Stimulated activated CD4-positive, alpha-beta T cell treated with anti-CD3 and anti-CD28 coated beads, Interleukin-4, amount 100 ng/mL, for 4 hours (primary cell): ENCODE measurements at places on chromosomes 11 and 22.

- DNase-seq, result no peak
Measured at GRCh38 chr11:83238111-83238510, 44.6 kb downstream of the ANKRD42 start.

- no peak for DNase-seq
Measured at GRCh38 chr22:46224044-46224897, 25.8 kb downstream of the CDPF1 start.

GRCh38 chr11:126507646-126508045 lies 152.2 kb downstream of the ST3GAL4 start:
- DNase-seq, result no peak

- no peak for DNase-seq
Measured at GRCh38 chr11:87879118-87879517, 296.1 kb downstream of the RAB38 start.

DNA sequence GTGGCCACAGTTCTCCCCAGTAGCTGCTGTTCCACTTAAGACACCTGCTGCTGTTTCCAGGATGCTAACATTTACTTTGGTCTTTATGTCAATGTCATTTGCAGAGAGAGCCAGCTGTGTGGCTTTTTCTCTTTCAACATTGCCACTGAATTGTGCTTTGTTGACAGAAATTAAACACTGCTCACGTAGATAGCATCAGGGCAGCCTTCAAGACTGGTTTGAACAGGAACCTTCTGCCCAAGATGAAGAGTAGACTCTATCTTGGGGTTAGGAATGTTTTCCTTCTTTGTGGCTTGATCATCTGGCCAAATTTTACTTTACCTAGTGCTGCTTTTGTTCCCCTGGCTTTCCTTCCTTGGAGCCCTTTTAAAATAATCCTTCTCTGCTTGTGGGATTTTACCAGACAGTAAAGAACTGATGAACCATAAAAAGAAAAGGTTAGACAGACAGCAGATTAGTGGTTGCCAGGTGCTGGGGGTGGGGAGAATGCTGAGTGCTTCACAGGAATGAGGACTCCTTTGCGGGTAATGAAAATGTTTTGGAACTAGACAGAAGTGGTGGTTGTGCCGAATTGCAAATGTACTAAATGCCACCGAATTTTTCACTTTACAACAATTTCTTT lies 22.7 kb upstream of the XBP1 start:
- peak; percentile 19 for DNase-seq

DNA sequence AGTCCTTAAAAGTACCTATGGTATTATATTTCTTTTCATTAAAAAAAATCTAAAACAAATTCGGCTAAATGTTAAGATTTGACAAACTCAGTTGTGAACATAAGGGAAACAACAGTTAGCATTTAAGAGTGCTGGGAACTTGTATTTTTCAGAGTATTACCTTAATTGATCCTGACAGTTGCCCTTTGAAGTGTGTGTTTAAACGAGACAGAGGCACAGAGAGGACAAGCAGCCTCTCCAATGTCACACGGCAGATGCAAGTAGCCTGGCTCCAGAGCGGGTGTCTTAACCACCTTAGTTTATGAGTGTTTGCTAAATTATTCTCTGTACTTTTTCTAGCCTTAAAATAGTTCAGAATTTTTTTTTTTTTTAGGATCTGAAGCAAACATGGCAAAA lies 80.9 kb downstream of the TIMP3 start:
- no peak for DNase-seq

DNA sequence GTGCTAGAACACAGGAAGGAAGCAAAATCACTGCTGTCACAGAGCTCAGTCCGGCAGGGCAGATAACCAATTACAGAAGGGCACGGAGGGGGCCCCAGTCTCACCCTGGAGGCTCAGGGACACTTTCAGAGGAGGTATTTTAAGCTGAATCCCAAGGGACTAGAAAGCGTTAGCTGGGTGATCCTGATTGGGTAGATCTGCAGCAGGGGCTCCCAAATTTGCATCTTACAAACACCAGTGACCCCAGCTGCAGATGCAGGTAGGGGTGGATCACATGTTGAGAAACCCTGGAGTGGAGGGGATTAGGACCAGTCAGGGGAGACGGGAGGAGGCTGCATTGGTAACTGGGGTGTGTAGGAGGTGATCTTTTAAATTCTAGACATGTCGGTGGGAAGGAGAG lies 91.4 kb downstream of the CSNK2A3 start:
- no peak for DNase-seq

DNA sequence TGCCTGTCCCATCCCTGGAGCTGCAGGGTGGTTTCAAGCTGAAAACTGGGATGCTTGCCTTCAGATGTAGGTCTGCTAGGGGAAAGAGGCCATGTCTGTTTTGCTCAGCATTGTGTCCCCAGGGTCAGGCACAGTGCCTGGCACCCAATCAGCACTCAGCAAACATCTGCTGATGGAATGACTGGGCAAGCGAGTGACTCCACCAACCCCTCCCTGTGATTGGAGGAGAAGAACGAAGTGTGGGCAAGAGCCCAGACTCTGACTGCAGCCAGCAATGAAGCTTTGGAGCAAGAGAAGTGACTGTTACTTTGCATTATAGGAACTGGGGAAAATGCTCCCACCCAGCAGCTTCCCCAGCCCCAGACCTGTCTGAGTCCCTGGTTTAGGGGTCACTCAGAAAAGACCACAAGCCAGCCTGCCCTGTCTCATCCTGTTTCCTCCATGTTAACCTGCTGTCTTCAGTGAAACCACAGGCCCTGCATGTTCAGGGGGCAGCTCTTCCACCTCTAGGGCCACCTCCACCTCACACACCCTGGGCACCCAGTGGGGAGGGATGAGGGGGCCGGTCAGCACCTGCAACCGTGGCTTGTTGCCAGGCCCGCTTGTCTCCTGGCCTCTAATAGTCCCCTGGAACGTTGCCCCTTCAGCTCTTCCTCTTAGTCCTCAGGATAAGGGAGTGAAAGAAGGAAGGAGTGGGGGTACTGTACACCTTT lies 147.4 kb downstream of the TRIM29 start:
- no peak for DNase-seq

GRCh38 chr11:31767685-31768084 lies 43.4 kb downstream of the PAX6 start:
- no peak for DNase-seq

- no peak for DNase-seq
Measured at GRCh38 chr11:73969991-73970800, 12.4 kb downstream of the UCP2 start.

- DNase-seq, result no peak
Measured at GRCh38 chr11:92480499-92480898, 255.9 kb downstream of the FAT3 start.

GRCh38 chr22:49996518-49997250 lies 15.9 kb downstream of the IL17REL start:
- DNase-seq, result no peak
